ENCODE measurements at places on chromosomes 6 and 20.
A peak's percentile ranks its signal among the peaks of the same experiment; 100 is the strongest.

DNA sequence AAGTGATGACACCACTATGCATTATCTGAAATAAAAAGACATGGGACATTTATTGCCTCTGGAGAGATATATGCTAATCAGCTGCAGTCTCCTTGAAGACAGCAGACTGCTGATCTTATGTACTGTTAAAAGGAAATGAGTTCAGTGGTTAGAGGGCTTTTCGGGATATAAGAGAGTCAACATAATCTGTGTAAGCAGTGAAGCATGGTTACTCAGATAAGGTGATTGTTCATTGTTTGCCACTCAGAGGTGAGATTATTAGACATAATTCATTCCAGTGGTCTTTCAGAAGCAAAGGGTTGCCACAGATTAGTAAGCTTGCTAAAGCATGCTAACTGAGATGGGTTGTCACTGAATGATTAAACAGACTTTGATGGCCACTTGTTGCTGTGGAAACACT, 1450.7 kb upstream of the ADGRB3 start:
- no peak for DNase-seq

- DNase-seq, result no peak
Measured at GRCh38 chr6:148735989-148736388, 10.8 kb upstream of the UST start.

DNA sequence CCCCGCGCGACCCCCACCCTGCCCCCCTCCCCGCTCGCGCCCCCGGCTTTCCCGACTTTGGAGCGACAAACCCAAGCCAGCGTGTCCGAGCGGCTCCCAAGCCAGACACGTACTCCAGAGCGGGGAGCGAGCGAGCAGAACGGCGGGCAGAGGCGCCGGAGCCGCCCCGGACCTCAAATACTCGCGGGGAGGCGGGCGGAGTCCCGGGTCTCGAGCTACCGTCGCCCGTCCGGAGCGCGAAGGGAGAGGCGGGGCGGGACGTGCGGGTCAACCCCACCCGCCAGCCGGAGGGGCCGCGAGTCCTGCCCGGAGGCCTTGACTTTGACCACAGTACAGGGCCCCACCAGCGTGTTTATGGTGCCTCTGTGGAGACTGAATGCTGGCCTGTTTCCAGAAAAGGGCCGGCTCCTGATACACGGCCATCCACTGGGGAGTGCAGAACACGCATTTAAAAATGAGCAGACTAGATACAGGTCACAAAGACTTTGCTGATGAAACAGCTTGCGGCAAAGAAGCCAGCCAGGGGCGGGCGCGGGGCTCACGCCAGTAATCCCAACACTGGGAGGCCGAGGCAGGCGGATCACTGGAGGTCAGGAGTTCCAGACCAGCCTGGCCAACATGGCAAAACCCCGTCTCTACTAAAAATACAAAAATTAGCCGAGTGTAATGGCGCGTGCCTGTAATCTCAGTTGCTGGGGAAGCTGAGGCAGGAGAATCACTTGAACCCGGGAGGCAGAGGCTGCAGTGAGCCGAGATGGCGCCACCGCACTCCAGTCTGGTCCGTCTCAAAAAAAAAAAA, at the start of gene SERPINB6:
Gene SERPINB6 (minus strand): TSS at position 148 of the 799 bp plus-strand sequence. CDS start 12,235 bp downstream, outside the sequence.
- DNase-seq, result no peak

GRCh38 chr6:53300656-53301551, 47.8 kb downstream of the ELOVL5 start:
- no peak for DNase-seq

- DNase-seq, result no peak
Measured at GRCh38 chr6:101689695-101690094, 296.2 kb downstream of the GRIK2 start.

DNA sequence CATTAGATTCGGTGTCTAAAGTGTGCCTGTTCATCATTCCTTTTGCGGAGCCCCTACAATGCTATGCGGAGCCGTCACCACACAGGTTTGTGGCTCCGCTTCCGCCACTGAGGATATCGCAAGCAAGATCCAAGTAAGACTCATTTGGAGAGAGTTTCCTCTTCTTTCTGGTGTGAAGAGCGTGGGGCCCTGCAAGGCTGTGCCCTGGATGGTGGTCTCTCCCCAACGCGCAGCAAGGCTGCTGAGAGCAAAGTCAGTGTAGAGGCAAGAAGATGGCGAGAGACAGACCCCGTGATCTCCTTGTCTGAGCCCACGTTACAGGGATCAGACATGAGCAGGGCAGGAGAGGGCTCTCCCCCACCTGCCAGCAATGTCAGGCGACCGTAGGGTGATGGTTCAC, 96.3 kb upstream of the AFDN start:
- DNase-seq, result no peak

GRCh38 chr6:7175462-7175861, 67.7 kb downstream of the RREB1 start:
- DNase-seq, result no peak

DNA sequence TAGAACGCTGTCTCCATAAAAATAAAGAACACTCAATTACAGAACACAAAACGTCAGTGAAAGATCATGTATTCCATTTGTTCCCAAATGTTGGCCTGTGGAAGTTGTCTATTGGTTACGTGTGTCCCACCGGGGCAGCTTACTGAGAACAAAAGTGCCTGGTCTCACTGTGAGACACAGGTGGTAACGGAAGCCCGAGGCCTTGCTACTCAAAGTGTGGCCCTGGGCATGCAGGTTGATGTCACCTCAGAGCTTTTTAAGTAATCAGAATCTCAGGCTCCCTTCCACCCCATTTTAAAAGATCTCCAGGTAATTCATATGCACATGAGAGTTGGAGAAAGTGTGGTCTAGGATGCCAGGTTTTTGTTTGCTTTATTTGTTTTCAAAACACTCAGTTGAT, 422.5 kb upstream of the OPRM1 start:
- no peak for DNase-seq

- no peak for DNase-seq
Measured at GRCh38 chr6:83769413-83769812, 60.5 kb upstream of the SNAP91 start.

- DNase-seq, result peak; percentile 86
Measured at GRCh38 chr20:956330-956951, 40.3 kb upstream of the ANGPT4 start.

GRCh38 chr6:20438462-20439070, 36.9 kb downstream of the E2F3 start:
- DNase-seq, result no peak

GRCh38 chr20:53925651-53926401, 144.6 kb downstream of the BCAS1 start:
- peak; percentile 50 for DNase-seq

GRCh38 chr6:111579816-111580215, 25.9 kb downstream of the TRAF3IP2 start:
- no peak for DNase-seq

DNA sequence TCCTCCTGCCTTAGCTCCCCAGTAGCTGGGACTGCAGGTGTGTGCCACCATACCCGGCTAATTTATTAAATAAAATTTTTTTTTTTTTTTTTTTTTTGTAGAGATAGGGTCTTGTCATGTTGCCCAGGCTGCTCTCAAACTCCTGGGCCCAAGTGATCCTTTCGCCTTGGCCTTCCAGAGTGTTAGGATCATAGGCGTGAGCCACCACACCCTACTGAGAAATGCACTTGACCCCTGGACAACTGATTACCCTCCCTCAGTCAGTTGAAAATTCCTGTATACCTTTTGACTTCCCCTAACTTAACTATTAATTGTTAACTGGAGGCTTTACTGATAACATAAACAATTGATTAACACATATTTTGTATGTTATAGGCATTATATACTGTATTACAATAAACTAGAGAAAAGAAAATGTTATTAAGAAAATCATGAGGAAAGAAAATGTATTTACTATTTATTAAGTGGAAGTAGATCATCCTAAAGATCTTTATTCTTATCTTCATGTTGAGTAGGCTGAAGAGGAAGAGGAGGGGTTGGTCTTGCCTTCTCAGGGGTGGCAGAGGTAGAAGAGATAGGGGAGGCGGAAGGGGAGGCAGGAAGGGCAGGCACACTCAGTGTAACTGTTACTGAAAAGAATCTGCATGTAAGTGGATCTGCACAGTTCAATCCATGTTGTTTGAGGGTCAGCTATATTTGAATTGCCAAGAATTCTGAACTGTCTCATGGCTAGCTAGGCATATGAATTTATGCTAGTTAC, 104.3 kb downstream of the FARS2 start:
- DNase-seq, result no peak

- no peak for DNase-seq
Measured at GRCh38 chr20:42474646-42475045, 715.1 kb downstream of the PTPRT start.

GRCh38 chr6:127096167-127096566, 22.3 kb upstream of the RSPO3 start:
- no peak for DNase-seq

DNA sequence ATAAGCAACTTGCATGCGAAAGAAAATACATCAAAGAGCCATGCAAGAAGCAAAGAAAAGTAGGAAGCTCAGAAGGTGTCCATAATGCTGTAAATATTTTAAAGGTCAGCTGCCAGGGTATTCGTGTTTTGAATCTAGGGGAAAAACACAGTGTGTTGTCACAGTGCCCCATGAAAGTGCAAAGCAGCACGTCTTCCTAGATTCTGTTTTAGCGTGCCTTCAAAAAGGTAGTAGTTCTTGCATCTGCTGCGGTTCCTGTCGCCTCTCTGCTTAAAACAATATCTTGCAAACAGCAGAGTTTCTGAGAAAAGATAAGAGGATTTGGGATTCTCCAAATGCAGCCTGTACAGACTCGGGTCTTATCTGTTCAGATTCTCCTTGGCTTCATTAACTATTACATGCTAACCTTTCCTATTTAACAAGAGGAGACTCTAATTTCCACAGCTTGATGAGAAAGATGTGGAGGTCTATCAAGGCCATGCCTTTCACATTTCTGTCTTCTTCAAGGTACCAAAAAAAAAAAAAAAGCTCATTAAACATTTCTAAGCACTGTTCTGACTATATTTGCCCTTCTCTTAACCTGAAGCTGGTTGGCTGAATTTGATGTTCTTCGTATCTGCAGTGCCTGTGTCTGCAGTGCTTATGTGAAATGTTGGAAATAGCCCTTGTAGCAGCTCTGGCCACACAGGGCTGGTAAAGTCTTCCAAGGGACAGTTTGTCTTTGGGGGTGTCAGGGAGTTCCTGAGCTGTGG, 297.5 kb downstream of the ADGB start:
- DNase-seq, result no peak

DNA sequence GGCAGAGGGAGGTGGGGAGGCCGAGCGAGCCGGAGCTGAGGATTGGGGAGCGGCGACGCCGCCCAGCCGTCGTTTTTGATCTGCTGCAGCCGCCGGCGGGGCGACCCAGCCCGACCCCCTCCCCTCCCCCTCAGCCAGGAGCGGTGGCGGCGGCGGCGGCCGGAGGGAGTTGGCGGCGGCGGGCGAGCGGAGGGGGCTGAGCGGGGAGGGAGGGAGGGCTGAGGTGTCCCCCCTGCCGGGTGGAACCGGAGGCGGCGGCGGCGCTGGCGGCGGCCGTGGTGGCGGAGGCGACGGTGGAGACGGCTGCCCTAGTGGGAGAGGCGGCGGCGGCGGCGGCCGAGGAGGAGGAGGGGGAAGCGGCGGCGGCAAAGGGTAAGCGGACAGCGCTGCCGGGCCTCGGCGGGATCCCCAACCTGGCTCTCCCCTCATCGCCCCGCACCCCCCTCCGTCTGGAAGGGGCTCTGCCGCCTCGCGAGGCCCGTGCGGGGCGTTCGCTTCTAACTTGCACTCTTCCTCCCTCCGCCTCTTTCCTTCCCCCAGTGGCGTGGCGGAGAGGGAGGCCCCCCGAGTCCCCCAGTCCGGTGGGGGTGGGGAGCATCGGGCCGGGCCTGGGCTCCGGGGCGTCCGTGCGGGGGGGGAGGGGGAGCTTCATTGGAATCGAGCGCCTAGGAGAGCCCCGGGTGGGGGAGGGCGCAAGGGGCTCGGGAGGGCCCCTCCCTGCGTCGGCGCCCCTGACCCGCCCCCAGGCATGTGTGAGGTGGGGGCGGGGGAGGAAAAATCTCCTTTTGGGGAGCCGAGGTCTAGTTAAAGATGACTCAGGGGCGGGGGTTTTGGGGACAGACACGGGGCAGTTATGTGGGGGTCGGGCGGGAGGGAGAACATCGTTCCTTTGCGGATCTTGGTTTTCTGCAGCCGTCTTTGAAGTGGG, at the start of gene TAB2:
Gene TAB2 (plus strand): TSS at position 69 of the 928 bp plus-strand sequence. CDS start 52,286 bp downstream, outside the sequence.
- DNase-seq, result peak; percentile 72

DNA sequence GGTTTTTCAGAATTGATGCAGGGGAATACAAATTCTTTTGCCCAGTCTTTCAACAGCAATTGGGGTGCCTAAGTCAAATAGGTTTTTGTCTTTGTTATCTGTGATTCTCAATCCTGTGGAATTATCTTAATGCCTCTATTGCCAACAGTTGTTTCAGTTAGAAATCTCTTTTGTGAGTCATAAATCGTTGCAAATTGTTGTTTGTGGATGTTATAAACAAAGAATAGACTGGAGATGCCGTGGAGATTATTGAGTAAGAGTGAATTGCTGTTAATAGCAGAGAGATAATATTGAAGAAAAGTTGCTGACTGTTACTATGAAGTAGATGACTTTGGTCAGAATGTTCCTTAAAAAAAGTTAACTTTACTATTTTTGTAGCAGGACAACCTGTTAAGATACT, 63.7 kb upstream of the POPDC3 start:
- DNase-seq, result no peak

GRCh38 chr6:106069478-106069877, 16.7 kb upstream of the PRDM1 start:
- DNase-seq, result no peak

GRCh38 chr6:152636609-152637295, 410 bp downstream of the SYNE1 start:
- no peak for DNase-seq
